ENCODE measurements at places on chromosomes 7 and 10.

DNA sequence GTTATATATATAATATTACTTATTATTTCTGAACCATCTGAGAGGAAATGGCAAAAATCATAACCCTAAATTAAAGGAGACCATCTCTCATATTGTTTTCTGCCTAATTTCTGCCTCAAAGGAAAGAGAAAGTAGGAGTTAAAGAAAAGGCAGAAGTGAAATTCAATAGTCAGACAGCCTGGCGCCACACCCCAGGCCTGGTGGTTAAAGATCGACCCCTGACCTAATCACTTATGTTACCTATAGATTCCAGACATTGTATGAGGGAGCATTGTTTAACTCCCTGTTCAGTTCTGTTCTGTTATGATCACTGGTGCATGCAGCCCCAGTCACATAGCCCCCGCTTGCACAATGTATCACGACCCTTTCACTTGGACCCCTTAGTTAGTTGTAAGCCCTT is 24.9 kb upstream of the CHST3 start:
- DNase-seq = no peak

GRCh38 chr10:126014309-126014708 is 117.9 kb downstream of the FANK1 start:
- DNase-seq = no peak

- DNase-seq = no peak
Observed at GRCh38 chr10:79116801-79117723, 48.3 kb downstream of the ZMIZ1 start.

GRCh38 chr7:107799647-107800264 is 3.3 kb downstream of the SLC26A3 start:
- DNase-seq = no peak

DNA sequence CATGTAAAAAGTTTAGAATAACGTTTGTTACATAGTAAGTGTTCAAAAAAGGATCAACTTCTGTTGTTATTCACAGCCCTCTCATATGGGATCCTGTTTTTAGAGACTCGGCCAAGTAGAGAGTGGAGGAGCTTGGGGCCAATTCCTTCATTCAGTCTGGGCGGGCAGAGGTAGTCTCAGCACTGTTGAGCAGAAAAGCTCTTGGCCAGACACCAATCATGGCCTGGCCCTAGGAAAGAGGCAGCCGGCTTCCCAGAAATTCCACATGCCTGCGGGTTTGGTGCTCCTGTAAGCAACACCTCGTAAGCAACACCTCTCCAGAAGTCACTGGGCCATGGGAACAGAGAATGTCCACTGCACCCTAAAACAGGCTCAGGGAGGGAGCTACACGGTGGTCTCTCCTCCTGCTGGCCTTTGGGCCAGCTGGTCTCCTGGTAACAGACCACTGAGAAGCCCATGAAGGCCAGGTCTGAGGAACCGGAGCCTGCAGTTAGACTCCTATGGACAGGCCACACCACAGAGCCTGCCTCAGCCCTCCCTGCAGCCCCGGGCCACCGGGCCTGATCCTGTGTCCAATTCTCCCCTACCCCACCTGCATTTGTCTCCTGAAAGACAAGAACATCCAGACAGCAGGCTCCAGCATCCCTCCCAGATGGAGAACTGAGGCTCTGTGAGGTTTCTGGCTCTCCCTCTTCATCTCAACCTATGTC is 149.1 kb downstream of the GRID1 start:
- no peak for DNase-seq

DNA sequence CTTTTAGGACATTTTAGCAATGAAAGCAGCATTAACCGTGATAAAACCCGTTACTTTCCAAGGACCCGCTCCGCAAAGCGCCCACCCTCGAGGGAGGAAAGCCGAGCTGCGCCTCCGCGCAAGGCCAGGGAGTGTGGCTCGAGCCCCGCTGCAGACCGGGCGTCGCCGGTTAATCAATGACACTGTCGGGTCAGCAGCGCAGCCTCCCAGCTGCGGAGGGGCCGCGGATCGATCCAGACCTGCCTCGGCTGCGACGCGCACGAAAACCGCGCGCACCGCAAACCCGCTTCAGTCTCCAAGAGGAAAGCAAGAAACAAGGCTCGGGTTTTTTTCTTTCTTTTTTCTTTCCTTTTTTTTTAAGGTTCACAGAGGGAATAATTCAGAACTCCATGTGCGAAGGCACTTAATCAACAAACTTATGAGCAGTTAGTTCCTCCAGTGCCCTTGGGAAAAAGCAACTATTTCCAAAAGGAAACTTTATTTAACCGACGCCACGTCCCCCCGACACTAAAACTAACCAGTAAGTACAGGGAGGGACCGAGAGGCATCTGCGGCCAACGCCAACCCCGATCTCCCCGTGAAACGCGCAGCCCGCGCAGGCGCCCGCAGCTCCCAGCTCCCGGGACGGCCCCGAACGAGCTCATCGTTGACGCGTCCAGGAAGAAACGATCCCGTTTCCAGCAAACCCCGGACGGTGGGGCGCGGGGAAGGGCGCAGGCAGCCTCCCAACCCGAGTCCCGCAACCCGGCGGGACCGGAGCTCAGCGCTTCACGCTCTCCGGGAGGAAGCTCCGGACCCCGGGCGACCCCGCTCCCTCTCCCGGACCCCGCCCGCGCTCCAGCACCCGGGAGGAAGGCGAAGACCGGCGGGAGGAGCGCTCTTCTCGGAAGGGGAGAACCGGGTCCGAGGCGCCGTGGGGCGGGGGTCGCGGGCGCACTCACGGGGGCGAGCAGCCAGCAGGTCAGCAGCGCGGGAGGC is 598 bp downstream of the VIPR2 start:
- no peak for DNase-seq

GRCh38 chr10:14163377-14164086 is 167.2 kb downstream of the FRMD4A start:
- DNase-seq = no peak

DNA sequence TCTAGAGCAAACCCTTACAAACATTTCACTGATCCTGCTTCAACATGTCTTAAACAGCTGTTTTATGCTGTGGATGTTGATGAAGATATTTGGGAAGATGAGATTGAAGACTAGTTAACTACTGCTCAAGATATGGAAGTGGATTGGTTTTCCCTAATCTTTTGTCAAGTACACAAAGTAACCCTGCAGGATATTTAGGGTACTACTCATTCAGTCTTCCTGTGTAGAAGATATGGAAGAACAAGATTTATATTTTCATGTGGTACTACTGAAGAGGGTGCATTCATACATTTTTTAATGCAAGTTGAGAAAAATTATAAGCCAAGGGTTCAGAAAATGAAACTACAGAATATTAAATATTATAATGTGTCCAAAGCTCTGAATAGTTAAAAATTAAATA is 18.3 kb upstream of the TMEM140 start:
- DNase-seq = no peak

DNA sequence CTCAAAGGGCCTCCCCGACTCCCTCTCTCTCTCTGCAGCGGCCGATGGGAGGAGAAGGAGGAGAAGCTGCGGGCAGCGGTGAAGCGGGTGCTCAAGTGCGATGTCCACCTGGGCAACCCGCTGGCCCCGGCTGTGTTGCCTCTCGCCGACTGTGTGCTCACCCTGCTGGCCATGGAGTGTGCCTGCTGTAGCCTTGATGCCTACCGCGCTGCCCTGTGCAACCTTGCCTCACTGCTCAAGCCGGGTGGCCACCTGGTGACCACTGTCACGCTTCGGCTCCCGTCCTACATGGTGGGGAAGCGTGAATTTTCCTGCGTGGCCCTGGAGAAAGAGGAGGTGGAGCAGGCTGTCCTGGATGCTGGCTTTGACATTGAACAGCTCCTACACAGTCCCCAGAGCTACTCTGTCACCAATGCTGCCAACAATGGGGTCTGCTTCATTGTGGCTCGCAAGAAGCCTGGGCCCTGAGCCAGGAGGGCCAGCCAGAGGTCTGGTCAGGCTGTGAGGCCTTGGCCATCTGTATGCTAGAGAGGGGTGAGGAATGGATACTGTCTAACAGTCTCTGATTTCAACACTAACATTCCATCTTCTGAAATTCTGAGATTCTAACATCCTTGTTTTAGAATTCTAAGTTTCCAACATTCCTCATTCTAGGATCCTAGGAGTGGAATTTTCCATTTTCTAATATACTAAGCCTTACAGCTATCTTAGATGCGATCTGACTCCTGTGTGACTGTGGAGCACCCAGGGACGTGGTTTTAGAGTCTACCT is 3.6 kb downstream of the INMT start:
- DNase-seq = no peak

DNA sequence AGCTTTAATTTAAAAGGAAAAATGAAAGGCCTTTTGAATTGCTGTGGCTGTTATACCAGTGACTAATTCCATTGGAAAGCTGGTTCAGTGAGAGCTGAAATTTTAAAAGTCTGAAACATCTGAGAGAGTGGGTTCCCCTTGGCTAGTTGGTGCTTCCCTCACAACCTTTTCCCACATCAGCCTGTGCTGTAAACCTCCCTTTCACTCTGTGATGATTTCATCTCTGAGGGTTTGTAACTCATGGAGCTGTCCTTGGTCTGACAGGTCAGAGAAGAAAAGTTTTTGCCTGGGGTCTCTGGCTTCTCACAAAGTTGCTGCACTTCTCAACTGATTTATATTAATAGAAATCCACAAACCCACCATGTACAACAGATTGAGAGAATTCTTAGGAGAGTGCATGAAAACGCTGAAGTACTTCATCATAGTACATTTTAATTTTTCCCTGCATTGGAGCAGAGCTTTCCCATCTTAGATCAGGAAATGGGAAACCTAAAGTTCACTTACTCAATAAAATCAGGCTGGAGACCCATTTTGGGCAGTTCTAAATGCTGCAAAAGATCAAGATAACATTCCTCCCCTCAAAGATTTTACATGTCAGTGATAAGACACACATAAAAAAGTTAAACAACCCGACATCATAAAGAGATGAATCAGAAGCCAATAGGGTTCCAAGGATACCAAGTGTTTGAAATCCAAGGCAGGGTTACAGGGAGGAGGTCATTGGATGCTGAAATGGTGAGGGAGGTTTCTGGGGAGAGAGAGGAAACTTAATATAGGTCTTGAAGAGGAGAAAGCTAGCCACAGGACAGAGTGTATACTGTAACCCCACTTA is 157.0 kb upstream of the MKLN1 start:
- no peak for DNase-seq

DNA sequence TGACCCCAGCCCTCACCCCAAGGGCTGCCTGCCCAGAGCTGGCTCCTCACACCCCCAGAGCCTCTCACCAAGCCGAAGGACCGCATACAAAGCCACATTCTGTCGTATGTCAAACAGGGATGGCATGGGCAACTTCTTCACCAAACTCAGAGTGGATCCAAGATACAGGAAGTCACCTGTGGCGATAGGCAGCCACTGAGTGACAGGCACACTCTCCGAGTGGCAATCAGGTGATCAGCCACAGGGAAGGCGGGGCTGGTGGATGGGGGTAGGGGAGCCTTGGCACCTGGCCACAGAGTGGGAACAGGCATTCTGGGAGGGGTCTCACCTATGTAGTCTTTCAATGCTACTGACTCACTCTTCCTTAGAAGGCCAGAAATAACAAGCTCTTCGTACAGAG is 7.1 kb upstream of the ASB10 start:
- no peak for DNase-seq

DNA sequence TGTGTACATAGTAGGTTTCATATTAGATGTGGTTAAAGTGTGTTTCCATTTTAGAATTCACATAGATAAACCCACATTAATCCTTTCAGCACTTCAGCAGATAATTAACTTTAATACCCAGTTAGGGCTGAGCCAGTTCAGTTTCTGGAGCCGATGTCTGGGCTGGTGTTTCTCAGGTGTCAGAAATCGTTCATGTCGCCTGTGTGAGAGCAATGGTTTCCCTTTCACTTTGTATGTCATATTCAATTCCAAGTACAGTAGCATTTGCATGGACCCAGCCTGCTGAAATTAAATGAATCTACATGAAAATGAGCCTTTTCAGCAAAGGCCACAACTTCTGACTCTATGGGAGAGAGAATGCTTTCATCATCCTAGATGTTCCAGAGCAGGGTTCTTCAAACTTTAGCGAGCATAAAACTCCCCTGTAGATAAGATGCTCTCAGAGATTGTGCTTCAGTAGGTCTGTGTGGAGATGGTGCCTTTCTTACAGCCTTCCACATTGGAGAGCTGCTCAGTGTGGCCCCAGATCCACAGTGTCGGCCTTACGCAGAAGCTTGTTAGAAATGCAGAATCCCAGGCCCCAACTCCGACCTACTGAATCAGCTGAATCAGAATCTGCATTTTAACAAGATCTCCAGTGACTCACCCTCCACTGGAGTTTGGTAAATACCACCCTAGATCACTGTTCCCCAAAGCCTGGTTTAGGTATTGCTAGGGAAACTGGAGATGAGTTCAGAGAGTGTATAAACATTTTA is 19.6 kb downstream of the WIPF3 start:
- DNase-seq = no peak

DNA sequence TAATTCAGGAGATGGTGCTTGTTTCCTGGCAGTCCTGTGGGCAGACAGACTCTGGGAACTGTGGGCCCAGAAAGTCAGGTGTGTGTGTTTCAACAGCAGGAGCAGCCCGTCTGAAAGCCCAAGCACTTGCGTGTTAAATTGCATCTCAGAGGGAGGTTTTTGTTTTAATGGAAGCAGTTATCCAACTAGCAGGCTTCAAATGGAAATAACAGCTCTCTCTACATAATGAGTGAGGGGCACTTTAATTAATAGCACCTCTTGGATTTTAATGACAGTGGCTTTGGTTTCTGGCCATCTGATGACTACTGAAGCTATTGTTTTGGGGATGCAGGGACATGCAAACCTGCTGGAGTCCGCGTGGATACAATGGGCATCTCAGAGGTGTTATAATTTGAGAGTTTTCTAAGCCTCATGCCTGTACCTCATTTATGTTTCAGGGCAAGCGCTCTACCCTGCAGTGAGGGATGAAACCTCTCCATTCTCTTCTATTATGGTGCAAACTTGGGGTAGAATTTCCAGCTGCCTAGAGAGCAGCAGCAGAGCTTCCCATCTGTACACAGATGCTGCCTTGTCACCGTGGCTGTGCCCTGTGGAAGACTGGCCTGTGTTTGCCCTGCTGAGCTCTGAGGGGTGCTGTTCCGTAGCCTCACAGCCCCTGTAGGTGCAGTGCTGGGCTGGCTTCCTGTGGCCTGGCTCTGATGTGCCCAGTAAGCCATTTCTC is 206.6 kb upstream of the GPR26 start:
- DNase-seq = no peak

GRCh38 chr7:24212073-24212472 is 71.9 kb upstream of the NPY start:
- DNase-seq = no peak

Data from activated CD4-positive, alpha-beta T cell treated with anti-CD3 and anti-CD28 coated beads, Interleukin-2, Interleukin-4, amounts not matched to agents 100 ng/mL and 50 ng/mL, durations not matched to agents 16 hours and 8 hours (primary cell).